ENCODE measurements at places on chromosomes 1 and 21.

DNA sequence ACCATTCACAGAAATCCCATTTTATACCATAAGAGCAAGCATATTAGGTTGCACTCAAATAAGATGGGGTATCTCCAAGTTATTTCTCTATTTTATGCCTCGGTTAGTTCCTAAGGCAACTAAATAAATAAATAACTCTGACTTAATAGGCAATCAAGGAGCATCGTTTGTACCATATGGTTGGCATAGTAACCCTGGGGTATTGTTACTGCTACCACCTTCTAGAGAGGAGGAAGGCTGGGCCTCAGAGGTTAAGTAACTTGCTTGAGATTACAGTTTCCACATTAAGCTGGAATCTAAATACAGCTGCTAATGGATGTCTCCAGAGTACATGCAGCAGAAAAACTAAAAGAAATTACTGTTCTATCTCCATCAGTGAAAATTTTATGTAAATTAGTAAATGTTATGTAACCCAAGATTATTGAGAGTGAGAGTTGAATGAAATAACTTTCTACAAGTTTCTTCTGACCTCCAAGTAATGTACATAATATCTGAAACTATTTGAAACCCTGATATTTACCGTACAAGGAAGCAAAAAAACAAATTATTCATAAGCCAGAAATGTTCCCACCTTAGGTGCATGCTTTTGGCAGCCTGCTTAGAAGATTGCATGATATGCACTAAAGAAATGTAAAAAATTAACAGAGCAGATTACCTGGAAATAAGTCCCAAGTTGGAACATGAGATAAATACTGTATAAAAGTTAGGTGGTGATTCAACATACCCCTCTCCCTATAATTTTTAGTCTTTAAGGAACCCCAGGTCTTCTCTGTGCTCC is 127.0 kb downstream of the CRB1 start:
- DNase-seq: no peak

DNA sequence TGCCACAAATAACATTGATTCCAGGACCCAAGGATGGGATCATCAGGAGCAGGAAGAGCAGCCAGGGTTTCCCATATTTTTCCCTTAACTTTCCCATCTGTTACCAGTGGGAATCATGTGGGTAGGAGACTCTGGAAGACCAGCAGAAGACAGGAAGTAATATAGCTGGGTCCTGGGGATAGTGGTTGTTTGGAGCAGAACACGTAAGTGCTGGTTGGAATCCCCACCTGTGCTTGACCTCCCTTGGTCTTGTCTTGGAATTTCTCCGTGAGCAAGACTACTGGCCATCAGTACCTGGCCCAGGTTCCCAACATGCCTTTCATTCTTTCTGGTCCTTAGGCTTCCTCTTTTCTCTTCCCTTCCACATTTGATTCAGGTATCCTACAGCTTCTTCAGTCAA is 20.9 kb upstream of the SLC27A3 start:
- DNase-seq: no peak

GRCh38 chr1:192846950-192847349 is 38.1 kb downstream of the RGS2 start:
- no peak for DNase-seq

DNA sequence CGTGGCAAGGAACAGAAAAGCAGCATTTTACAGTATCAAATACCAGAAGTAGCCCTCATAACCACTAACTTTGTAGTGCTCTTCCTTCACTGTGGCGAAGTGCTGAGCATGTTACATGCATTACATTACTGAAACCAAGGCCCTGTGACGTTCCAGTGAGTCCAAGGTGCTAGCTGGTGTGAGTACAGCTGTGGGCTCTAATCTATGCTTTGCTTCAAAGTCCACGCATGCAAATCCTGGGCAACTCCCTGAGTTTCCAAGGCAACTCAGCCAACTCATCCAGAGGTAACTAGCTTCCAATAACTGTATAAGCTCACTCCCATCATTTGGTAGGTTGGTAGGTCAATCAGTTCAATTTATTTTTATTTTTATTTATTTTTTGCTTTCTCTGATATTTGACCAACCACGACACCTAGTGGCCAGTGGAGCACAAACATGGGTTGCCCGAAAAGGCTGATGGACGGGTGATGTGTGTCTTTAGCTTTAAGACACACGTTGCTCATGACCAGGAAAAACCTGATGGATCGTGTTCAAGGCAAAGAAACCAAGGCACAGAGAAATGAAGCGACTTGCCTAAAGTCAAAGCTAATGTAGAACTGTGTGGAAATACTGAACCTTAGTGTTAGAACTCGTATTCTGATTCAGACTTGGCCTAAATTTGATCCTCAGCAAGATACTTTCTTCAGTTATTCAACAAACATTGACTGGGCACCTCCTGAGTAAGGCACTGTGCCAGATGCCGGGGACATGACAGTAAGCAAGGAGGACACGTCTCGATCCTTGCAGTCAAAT is 73.0 kb downstream of the GNG12 start:
- peak; percentile 87 for DNase-seq

GRCh38 chr1:105294838-105295237 is 1545.1 kb downstream of the AMY1C start:
- no peak for DNase-seq

DNA sequence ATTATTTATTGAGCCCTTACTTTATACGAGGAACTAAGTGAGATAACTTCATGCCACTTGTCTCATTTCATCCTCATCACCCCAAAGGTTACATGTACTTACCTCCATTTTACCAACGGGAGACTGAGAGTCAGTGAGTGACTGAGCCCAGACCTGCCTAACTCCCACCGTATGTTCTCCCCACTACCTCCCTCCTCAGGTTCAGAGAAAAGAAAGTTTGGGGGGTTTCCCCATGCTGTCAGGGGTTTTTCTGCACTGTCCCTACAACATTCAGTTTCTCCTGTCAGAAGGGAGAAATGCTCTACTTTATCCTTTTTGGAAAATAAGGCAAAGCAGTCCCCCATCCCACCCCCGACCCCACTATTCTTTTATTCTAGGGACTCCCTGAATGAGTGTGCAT is 32.9 kb downstream of the FAM78B start:
- DNase-seq: no peak

DNA sequence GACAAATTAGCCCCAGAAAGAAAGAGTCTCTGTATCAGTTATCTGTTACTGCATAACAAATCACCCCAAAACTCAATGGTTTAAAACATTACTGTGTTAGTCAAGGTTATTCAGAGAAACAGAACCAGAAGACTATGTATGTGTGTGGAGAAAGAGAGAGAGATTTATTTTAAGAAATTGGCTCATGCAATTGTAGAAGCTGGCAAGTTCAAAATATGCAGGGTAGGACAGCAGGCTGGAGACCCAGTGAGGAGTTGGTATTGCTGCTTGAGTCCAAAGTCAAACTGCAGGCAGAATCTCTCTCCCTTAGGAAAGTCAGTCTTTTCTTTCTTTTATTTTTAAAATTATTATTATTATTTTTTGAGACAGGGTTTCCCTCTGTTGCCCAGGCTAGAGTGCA is 50.2 kb upstream of the TNR start:
- DNase-seq: no peak

DNA sequence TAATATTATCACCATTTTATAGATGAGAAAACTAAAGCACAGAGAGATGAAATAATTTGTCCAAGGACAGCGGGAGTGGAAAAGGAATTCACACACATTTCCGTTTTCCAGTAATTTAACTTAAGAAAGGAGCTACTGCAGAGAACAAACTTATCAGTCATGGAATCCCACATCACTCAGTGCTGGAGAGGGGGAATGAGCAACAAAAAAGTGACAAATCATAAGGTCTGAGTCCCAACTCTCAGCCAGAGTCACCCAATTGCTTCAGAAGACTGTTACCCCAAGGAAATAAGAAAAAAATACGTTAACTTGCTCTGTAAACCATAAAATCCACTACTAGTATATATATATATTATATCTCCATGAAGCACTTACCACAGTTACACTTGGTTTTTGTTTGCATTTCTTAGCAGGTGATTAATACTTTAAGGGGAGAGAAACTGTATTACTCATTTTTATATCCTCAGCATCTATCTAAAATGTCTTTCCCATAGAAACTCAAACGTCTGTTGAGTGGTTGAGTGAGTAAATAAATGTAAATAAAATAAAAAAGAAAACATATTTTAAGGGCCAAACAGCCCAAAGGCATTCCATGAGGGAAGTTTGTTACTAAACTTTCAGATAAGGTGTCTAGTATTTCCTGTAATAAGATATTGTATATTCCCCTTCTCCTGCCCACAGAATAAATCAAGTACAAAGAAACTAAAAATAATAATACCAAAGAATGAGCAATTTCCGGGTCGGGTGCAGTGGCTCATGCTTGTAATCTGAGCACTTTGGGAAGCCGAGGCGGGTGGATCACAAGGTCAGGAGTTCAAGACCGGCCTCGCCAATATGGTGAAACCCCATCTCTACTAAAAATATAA is 76.8 kb downstream of the SLC45A1 start:
- DNase-seq: no peak

- peak; percentile 73 for DNase-seq
Observed at GRCh38 chr1:183590244-183591191, at the start of gene NCF2. Gene NCF2 (minus strand): TSS chr1:183590459. CDS start chr1:183590329, 130 bp downstream.

- DNase-seq: no peak
Observed at GRCh38 chr1:115781851-115782250, 13.3 kb upstream of the CASQ2 start.

DNA sequence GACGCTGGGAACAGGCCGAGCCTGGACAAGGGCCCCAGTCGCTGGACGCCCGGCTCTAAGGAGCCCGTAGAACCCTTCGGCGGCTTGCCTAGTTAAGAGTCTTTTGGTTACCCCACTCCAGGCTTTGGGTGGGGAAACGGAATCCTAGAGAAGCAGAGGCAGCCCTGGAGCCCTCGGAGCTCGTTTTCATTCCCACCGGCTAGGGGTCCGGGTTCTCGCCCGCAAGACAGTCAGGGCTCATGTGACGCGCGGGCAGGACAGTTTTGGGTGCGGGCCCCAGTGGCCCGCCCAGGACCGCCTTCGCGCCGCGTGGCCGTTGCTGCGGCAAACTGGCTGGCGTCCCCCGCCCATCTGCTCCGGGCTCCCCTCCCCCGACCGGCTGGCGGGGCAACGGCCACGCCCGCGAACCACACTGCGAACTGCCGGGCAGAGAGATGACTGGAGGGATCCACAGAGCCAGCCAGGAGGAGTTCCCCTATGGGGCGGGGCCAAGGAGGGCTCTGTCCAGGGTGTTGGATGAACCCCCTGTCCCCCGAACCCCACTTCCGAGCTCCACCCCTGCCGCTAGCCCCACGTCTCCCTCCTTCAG is 829 bp upstream of the HES2 start:
- peak; percentile 83 for DNase-seq

GRCh38 chr1:218571491-218571890 is 226.4 kb downstream of the TGFB2 start:
- no peak for DNase-seq

GRCh38 chr21:42760361-42760950 is 107.0 kb downstream of the PDE9A start:
- DNase-seq: no peak

GRCh38 chr1:27099135-27099586 is 55.8 kb downstream of the SLC9A1 start:
- peak; percentile 82 for DNase-seq

GRCh38 chr21:18026359-18026758 is 207.2 kb upstream of the C21orf91 start:
- no peak for DNase-seq

GRCh38 chr1:24954631-24955030 is 24.6 kb upstream of the RUNX3 start:
- no peak for DNase-seq

- no peak for DNase-seq
Observed at GRCh38 chr1:107954719-107955415, 10.1 kb downstream of the VAV3 start.

GRCh38 chr1:107315652-107316051 is 174.8 kb downstream of the NTNG1 start:
- no peak for DNase-seq

DNA sequence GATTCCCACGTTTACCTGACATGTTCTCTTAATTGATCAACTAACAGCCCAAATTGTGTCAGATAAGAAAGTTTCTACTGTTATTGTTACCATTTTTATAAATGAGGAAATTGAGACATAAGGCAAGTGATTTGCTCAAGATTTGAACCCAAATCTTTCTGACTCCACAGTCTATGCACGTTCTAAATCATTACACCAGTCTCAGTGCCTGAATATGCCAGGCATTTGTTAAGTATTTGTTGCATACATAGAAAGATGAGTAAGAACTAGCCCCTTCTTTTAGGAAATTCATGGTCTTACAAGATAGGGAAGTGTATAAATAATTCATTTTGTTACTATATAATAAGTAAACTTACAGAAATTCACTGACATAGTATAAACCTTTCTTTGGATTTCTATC is 7.1 kb upstream of the CD101 start:
- no peak for DNase-seq

DNA sequence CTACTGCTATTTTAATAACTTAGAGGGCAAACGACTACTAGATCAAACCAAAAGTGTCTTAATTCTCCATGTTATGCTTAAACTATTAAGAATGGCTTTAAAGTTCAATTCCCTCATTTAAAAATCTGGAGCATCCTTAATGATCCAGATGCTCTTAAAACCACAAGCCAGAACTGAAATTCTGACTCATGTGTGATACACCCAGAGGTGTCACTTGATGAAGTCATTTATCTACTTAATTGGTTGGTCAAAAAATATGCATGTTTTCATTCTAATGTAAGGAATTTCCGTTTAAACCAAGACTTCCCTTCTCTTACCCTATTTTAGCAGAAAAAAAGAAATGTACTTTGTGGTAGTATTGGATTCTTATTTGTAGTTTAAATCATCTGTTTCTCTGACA is 1261.2 kb upstream of the B3GALT2 start:
- no peak for DNase-seq

DNA sequence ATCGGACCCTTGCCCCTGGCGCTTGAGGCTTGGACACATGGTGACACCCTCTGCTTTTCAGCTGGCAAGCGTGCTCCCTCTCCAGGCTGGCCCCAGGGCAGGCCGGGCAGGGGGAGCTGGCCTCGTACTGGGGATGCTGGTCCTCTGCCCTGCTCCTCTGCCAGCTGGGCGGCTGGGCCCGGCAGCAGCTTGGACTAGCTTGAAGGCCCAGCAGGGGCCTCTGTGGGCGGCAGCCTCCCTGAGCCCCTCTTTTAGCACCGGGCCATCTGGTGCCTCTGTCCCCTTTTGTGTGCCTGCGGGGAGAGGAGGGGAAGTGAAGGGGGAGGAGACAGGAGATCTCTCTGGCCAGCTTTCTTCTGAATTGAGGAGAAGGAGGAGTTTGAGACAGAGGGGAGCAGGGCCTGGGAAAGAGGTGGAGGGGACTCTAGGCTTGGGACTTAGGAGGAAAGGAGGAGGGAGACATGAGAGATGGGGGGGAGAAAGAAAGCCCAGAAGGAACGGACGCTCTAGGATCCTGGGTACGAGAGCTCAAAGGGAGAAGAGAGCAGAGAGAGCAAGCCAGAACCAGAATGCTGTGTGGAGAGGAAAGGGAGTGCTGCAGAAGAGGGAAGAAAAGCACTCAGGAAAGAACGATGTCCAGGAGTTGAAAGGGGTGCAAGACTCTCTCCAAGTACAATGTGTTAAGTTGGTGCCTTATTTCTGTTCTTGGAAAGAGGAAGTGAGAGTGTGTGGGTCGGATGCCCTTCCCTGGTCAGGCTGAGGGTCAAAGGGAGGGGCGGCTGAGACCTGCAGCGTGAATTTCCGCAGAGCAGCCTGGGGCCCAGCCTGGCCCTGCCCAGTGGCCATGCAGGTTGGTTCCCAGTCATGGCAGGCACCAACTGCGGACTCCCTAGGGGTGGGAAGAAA is 40.3 kb downstream of the IER5 start:
- DNase-seq: peak; percentile 67

GRCh38 chr1:204712708-204713430 is 27.3 kb upstream of the LRRN2 start:
- no peak for DNase-seq

GRCh38 chr1:210446479-210446878 is 117.8 kb downstream of the HHAT start:
- no peak for DNase-seq
